IMR-90 (cell line): ENCODE measurements at places on chromosomes 5 and 9. TPM values are rescaled to one million over a fixed set of nuclear protein-coding genes. Genes with fewer than 3 reads are reported as not detected.

GRCh38 chr5:177491429-177491945 is 5.9 kb downstream of the PDLIM7 start:
- no peak for DNase-seq

- peak; percentile 43 for DNase-seq
Measured at GRCh38 chr9:95053611-95054570, 263.6 kb downstream of the FANCC start.

DNA sequence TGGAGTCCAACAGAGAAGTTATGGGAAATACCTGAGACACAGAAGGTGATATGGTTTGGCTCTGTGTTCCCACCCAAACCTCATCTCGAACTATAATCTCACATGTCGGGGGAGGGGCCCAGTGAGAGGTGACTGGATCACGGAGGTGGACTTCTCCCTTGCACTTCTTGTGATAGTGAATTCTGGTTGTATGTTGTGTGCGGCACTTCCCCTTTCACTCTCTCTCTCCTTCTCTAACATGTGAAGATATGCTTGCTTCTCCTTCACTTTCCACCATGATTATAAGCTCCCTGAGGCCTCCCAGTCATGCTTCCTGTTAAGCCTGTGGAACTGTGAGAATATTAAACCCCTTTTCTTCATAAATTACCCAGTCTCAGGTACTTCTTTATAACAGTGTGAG is 96.1 kb downstream of the TMEM232 start:
- no peak for DNase-seq

DNA sequence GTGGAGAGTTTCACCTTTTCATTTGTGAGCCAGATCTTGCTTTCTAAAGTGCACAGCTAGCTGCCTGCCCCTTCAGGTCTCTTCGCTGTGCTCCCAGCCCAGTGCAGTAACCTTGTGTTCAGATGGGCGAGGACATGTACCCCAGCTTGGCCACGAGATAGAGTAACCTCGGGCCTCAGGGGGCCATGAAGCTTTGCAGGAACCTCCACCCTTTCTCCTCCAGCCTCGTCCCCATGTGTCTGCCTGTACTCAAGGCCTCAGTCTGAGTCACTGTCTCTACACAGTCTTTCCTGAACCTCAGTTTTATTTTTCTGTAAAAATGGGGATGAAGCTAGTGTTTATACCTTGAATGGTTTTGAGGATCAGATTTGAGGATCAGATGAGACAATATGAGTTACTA is 37.9 kb downstream of the ERGIC1 start:
- DNase-seq: peak; percentile 52

- no peak for DNase-seq
Measured at GRCh38 chr9:135840107-135840506, 67.2 kb downstream of the CAMSAP1 start.

GRCh38 chr9:93830012-93830596 is 125.1 kb downstream of the BARX1 start:
- no peak for DNase-seq

DNA sequence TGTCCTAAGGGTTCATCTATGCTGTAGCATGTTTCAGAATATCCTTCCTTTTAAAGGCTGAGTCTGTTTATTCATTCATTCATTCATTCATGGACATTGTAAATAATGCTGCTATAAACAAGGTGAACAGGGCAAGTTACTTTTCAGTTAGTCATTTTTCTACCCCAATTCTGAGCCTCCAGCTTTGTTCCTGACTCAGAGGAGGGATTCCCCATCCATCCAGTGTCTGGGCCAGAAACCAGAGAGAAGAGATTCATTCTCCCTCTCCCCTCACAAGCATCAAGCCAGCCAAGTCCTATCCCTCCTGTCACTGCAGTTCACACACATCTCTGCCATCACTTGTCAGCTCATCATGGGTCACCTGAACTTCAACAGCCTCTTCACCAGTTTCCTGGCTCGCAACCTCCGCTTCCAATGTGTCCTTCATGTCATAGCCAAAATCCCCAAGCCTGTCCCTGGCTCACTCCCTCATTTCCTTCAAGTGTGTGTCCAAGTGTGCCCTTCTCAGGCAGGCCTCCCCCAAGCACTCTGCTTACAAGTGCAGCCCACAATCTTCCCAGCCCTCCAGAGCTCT is 203.0 kb downstream of the TTLL11 start:
- peak; percentile 87 for DNase-seq

GRCh38 chr9:137273611-137274320 is 3.8 kb upstream of the TOR4A start:
- DNase-seq: no peak

- DNase-seq: no peak
Measured at GRCh38 chr5:143561219-143561618, 157.7 kb upstream of the NR3C1 start.

- no peak for DNase-seq
Measured at GRCh38 chr5:158126442-158127405, 267.8 kb upstream of the CLINT1 start.

PRSS3 gene
- polyA plus RNA-seq: 7.0 and 7.7 TPM in 2 replicates

IRX2 gene
- polyA plus RNA-seq: 0.97 and 1.1 TPM in 2 replicates

ZNF483 gene
- polyA plus RNA-seq: 0.10 and 0.11 TPM in 2 replicates

CD274 gene
- polyA plus RNA-seq: 13.9 and 17.4 TPM in 2 replicates

ERCC8 gene
- polyA plus RNA-seq: 9.1 and 12.6 TPM in 2 replicates
